ENCODE measurements at places on chromosomes 7 and 10.

- DNase-seq, result no peak
Measured at GRCh38 chr7:28070297-28071055, 110.1 kb downstream of the JAZF1 start.

- DNase-seq, result peak; percentile 82
Measured at GRCh38 chr10:110225756-110226542, 18.5 kb downstream of the MXI1 start.

- DNase-seq, result no peak
Measured at GRCh38 chr7:35316549-35316948, 62.6 kb upstream of the TBX20 start.

GRCh38 chr7:31492086-31492485 is 21.8 kb upstream of the ITPRID1 start:
- no peak for DNase-seq

GRCh38 chr7:144048648-144049047 is at the start of gene OR2A5:
Gene OR2A5, plus strand, starts transcription at chr7:144048948. Its CDS starts 1,454 bp downstream, at chr7:144050402.
- no peak for DNase-seq

- no peak for DNase-seq
Measured at GRCh38 chr10:9069136-9069535, 1014.6 kb downstream of the GATA3 start.

DNA sequence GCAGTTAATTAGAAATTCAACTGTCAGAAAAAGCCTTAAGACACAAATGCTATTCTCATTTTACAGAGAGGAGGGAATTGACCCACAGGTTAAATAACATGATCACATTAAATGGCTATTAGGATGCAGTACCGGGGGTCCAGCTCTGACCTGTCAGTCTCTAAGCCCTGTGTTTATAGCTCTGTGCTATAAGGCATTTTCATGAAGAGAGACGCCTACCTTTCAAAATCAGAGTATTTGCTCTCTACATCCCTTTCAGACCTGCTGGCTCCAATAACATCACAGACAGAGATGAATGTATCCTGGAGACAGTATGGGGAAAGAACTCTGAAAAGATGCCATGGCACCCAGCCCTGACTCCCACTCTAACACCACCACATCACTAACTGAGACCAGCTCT is 189.9 kb upstream of the PRSS58 start:
- DNase-seq, result no peak

DNA sequence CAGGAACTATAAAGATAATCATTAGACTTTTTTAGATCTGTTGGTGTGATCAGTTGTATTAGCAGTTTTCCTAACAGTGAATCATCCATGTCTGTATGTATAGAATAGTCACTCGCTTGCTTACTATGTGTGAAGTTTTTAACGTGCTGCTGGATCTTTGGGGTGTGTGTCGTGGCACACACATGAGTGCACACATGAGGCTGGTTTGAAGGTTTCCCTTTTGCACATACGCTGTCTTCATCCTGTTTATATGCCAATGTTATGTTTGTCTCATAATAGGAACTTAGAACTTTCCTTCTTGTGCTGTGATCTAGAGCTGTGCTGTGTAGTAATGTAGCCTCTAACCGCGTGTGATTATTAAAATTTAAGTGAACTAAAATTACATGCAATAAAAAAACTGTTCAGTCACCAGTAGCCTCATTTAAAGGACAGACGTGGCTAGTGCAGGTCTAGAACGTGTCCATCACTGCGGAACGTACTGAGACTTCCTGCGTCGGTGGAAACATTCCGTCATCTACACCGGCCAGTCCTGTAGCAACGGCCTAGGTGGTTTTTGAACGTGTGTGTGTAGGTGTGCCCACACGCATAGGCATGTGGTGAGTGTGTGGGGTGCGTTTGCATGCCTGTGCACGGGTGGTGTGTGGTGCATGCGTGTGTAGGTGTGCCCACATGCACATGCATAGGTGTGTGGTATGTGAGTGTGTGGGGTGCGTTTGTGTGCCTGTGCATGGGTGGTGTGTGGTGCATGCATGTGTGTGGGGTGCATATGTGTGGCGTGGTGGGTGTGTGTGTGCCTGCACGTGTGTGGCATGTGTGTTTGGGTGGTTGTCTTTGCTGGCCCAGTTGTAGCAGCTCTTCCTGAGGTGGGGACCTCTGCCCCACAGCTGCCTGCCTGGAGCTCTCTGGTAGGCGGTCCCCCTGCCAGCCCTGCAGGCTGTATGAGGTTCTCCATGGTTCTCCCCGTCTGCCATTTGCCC is 56.6 kb downstream of the INPP5A start:
- no peak for DNase-seq

- DNase-seq, result no peak
Measured at GRCh38 chr10:61786728-61787127, 114.8 kb upstream of the ARID5B start.

DNA sequence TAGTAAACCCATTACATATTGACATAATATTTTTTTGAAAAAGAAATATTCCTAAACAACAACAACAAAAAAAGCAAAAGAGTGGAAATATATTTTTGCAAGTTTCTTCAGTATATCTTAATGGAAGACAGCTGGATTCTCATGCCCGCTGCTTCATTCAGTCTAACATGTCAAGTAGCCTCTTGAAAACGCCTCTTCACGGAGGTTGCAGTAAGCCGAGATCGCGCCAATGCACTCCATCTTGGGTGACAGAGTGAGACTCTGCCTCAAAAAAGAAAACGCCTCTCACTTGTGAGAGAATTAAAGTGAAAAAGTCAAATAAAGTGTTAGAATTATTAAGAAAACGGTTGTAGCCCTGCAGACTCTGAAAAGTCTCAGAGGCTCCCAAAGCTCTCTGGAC is 1.3 kb downstream of the CUTC start:
- no peak for DNase-seq

GRCh38 chr7:92834507-92835260 is 1.7 kb downstream of the CDK6 start:
- DNase-seq, result no peak

DNA sequence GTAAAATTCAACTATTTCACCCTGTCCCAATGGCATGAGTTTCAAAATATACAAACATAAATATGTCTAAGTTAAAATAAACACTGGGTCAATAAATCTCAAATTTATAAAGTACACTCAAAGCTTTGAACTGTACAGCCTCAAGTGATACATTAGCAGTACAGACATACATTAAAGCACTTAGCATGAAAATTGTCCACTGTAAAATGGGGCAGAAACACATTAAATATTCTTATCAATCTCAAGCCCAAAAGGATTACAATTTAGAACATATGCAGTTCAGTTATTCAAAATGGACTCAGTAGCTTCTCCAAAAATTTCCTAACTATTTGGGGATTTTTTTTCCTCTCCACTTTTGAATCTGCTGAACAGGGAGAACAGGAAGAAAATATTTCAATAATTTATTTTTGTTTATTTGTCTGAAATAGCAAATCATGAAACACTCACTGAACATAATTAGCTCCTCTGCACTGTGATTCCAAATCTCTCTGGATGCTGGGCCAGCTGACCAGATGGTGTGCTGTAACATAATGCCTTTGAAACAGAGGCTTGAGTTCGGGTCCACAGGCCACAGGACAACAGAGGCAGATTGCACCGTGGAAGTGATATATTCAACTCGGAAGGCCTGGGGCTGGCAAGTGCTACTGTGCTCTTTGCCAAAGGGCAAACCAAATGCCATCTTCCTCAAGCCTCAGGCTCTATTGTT is 248.9 kb upstream of the LRRN3 start:
- no peak for DNase-seq

- DNase-seq, result no peak
Measured at GRCh38 chr10:33143160-33143728, 185.2 kb upstream of the ITGB1 start.

DNA sequence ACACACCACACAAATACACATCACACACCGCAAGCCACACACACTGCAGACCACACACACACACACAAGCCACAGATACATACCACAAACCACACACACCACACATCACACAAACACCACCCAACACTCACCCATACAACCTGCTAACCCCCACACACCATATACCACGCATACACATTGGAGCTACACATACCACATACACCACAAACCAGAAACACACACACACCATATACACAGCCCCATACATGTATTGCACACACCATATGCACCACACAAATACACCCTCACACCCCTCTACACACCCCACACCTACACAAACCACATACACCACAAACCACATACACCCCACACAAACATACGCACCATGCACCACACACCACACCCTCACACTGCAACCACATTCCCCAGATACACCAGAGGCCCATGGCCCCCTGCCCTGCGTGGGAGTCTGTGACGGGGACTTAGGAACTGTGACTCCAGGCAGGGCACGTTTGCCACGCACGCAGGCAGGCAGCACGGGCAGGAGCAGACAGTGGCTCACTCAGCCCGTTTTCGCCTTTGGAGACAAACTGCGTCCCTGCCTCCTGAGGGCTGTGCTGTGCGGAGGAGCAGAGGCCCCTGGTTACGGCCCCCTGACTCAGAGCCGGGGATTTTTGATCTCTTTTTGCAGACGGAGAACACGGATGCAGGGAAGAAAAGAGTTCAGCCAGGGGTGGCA is 52.6 kb downstream of the TMEM209 start:
- DNase-seq, result no peak

DNA sequence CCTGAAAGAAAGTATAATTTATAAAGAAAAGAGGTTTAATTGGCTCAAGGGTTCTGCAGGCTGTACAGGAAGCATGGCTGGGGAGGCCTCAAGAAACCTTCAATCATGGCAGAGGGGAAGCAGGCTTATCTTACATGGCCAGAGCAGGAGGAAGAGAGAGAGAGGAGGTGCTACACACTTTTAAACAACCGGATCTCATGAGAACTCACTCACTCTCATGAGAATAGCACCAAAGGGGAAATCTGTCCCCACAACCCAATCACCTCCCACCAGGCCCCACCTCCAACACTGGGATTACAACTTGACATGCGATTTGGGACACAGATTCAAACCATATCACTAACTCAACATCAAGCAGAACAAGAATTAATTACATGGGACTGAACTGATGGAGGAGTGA is 6.9 kb upstream of the ZNF485 start:
- no peak for DNase-seq

GRCh38 chr10:103574097-103575061 is 80.9 kb downstream of the NEURL1 start:
- no peak for DNase-seq

DNA sequence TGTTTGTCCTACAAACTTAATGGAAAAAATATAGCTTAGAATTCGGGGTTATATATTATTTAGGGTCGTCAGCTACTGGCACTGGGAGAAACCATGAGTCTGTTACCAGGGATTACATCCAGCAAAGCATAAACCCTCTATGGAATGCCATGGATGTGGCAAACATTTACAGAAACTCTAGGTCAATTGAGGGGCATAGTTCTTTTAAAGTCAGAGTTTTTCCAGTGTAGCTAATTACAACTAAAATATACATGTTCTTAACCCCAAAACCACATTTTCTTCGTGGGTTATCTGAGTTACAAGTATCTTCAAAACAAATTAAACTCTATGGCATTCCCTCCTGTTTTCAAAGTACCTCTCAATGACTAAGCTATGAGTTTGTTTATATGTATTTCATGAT is 99.3 kb upstream of the THSD7A start:
- DNase-seq, result no peak

GRCh38 chr7:83355143-83355542 is 192.5 kb upstream of the PCLO start:
- DNase-seq, result no peak

DNA sequence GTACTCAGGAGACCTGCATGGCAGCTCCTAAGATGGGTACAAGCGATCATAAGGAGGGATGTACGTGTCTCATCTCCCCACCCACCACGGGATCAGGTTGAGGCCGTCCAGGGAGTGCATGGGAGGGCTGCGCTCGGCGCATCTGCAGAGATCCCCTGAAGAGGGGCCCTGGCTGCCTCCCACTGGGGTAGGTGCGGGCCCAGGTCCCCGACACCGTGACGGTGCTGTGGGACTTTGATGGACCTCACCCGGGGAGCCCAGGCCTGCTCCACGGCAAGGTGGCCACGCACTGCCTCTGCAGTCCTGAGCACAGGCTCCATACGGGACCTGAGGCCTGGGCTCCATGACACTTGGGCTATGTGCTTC is 12.7 kb downstream of the GET4 start:
- DNase-seq, result no peak

GRCh38 chr7:129569811-129570215 is 41.7 kb upstream of the NRF1 start:
- DNase-seq, result no peak

- no peak for DNase-seq
Measured at GRCh38 chr7:2629746-2630681, 1.8 kb upstream of the TTYH3 start.

DNA sequence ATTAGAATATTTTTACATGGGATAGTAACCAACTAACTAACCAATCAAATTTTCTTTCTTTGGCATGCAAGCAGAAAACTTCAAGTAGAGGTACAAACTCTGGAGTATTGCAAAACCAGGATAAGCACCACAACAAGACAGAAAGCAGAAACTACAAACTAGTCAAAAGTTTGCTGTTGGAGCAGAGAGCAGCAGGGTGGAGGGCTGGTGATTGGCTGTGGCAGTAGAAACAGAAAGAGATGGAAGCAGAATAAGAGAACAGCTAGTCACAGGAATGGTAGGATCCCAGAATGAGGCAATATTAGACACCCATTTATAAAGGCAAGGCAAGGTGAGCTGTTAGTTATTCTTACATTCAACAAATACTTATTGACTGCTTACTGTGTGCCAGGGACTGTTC is 6.8 kb upstream of the MACC1 start:
- no peak for DNase-seq

GRCh38 chr10:42987575-42987974 is 89.3 kb upstream of the RET start:
- no peak for DNase-seq

GRCh38 chr7:19062216-19062615 is 55.2 kb downstream of the TWIST1 start:
- DNase-seq, result no peak

DNA sequence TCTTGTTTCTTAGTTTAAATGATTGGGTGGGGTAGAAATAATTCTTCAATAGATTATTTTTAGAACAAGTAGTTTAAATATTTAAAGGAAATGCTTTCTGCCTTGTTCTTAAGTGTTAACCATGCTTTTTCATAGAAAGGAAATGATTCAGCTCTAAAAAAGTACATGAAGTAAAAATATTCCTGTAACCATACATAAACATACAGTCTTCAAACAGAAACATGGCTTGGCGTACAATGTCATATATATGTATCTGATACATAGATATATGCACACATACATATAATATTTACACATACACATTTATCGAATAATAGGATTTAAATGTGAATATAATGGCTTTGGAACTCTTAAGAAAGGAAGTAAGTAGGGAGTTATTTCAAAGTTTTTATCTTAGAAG is 84.4 kb downstream of the RUNDC3B start:
- DNase-seq, result no peak

DNA sequence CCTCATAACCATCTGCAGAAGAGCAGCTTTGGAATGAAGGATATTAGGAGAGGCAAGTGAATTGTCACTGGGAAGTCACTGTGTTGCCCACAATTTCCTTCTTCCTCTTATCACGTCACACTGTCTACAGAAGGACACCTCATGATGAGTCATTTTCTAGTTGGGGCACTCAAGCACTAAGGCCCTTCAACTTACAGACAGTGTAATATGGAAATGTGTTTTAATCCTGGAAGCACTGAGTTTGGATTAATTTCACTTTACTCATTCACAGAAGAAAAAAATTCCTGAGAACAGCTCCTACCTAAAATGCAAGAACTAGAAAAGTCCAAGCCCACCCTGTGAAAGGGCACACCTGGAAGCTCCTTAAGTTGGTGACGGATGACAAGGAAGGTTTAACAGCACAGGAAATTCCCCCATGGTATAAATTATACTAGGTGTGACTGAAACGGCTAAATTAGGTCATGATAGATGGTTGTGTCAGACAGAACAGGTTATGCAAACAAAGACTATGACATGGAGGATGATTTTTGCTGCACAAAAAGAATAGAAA is 56.6 kb downstream of the PARD3 start:
- no peak for DNase-seq

All from activated T-cell treated with anti-CD3 and anti-CD28 coated beads for 1 hour (primary cell).